ENCODE measurements at places on chromosomes 12 and 14.

- no peak for DNase-seq
Observed at GRCh38 chr12:32478858-32479725, 79.7 kb downstream of the FGD4 start.

DNA sequence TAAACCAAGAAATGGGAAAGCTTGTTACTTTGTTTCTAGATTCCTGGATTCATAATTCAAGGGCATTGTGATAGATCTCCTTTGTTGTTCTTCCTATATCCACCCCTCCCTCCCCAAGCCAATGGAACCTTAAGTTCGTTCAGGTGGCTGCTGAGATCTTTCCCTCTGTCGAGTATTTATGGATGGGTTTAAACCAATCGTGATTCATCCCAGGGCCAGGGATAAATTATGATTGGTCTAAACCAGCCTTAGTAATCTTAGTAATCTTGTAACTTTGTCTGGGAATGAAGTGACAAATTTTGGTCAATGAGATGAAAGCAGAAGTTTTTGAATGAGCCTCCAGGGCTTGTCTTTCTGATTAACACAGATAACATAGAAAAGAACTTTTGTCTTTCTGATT is 56.1 kb upstream of the PCED1B start:
- no peak for DNase-seq

DNA sequence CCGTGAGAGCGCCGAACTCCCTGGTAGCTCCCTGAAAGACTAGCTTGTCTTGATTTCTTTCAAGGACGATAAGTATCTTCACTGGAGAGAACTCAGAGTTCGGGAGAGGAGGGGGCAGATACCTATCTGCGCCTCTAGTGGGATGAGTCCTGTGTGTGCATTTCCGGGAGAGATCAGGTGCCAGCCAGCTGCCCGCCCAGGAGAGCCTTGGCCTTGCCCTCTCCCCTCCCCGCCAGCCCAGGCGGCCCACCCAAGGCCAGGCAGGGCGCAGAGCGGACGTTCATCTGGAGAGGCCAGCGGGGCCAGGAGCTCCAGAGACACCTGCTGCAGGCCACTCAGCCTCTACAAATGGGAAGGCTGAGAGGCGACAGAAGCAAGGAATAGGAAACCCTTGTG is 1.0 kb downstream of the CD9 start:
- DNase-seq, result no peak

- no peak for DNase-seq
Observed at GRCh38 chr14:80764496-80764895, 177.0 kb downstream of the CEP128 start.

GRCh38 chr14:69036757-69037506 is 57.8 kb upstream of the ACTN1 start:
- no peak for DNase-seq

DNA sequence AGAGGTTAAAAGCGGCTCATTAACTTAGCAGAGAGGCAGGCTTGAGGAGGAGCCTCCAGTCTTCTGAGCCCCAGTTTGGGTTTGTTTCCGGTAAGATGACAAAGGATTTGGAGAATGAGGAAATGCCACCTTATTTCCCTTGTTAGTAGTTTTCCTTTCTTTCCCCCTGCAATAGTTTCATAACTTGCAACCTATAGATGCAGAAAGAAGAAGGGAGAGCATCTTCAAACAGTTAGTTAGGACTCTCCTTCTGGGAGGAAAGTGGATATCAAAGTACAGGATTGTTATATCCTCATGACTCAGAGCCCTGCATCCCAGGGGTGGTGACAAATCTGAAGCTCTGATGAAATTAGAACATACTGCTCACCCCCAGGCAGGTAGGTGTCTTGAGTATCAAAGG is 180.7 kb upstream of the SLC38A2 start:
- no peak for DNase-seq

DNA sequence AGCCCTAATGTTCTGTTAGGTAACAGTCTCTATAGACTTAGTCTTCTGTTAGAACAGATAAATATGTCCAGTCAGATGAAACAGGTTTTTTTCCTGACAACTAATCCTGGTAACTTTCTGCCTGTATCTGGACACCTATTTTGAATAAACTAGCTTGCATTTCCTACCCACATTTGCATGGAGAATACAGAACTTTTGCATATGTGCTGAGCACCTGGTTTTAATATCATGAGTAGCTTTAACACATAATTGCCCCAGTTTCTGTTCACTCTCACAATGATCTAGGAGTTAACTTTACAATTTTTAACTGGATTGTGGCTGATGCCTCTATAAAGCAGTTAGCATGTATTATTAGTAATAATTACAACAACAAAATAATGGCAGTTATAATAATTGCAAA is 111.7 kb downstream of the KTN1 start:
- no peak for DNase-seq

DNA sequence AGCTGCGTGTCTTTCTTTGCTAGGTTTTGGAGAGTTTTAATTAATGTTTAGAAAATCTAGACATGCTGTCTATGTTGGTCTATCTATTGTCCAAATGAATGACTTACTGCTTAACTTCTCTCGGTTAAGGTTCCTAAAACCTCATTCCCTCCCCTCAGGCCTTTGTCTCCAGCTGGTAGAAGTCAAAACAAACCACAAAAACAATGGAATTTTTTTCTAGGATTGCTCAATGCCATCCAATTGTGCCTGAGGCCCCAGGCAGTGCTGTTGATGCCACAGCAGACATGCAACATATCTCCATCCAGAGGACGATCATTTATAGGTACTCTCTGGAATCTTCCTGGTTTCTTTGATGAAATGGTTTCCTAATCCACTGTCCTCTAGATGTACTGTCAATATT is 448.2 kb upstream of the TBX3 start:
- no peak for DNase-seq

DNA sequence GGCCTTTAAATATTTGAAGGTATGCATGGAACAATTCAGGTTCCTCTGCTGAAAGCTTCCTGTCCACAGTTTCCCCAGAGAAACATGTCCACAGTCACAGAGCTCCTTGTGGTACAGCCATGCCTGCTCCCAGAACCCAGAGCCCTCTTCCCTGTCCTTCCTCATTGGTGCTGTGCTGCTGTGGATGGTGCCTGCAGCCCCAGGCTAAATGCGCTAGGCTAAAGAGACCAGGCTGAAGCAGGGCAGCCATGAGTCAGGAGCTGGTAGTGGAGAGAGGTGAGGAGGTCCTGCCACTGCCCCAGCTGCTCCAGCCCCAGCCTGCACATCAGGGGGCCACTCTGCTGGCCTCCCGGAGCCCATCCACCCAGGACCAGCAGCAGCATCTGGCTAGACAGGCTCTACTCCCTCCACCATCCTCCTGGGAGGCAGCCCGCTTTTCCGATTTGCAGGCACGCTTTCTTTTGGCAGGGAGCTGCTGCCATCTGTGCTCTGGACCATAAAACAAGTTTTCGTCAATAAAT is 65.4 kb upstream of the DDX11 start:
- DNase-seq, result no peak

DNA sequence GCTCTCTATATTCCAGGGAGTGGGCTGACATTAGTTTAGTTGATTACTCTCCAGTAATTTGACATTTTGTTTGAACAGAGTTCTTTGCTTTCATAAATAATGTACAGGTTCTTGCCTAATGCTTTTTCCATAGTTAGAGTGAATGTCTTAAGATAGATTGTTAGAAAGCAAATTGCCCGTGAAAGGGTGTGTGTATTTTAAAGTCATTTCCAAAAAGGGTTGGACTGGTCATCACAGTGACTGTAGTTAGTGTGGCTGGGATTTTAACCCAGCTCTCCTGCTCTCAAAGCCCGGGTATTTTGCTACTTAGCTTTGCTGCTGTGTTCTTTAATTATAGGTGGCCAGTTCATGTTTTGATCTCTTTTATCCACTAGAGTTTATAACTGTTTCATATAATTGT is 74.2 kb downstream of the DNAH10 start:
- DNase-seq, result no peak

GRCh38 chr14:91843437-91843836 is 23.9 kb downstream of the TC2N start:
- no peak for DNase-seq

- no peak for DNase-seq
Observed at GRCh38 chr14:27528328-27528727, 930.5 kb upstream of the NOVA1 start.

DNA sequence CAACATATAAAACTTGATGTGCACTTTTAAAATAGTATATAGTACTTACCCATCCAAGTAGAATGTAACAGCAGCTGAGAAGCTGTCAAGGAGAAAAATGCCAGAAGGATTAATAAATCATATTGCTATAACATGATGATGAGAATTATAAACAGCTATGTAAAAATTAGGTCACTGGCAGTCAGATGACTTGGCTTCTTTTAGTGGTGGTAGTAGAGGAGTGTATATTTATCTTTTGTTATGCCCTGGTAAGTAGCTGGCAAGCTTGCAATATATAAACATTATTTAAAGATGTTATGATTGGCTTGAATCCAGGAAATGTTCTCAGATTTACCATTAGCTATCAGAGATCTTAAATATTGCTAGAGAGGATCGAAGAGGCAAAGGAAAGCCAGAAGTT is 471.0 kb upstream of the MGAT4C start:
- DNase-seq, result no peak

GRCh38 chr12:12930633-12931219 is 21.2 kb downstream of the GPRC5D start:
- no peak for DNase-seq

- no peak for DNase-seq
Observed at GRCh38 chr12:104276273-104277131, 27.0 kb upstream of the EID3 start.

DNA sequence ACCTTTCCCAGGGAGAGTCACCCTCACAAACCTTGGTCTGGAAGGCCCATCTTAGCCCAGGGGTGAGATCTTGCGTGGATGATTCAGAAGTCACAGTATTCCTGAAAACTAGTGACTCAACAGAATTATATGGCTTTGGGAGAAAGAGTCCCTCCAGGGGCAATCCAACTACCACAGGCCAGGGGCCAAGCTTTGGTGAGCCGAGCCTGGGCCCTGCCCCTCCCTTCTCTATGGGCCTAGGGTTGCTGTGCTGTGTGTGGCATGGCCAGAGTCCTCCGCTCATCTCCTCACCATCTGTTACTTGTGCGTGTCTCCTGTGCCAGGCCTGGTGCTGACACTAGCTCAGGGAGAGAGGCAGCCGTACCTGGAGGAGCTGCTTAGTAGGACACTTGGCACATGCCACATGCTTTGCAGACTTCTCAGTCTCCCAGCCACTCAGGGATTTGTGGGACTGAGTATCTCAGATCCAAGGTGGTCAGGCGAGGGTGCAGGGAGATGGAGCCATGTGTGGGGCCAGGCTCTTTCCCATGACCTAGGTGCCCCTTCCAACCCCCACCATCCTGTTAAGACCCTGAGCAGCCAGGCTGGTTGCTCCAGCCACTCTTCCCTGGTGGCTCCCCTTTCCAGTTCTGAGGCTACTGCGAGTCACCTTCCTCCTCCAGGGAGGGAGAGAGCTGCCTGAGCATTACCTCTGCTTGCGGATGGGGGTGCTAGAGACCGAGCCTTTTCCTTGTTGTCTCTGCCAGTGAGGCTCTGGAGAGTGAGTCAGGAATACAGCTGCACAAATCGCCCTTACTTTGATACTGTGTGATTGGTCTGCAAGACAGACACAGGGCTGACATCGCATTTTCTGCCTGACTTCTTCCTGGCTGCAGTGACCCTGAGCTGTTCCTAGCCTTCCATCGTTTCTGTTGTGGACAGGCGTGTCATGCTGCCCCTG is 94.1 kb downstream of the SLC25A47 start:
- no peak for DNase-seq

GRCh38 chr14:77206261-77206824 is 24.7 kb downstream of the TMEM63C start:
- no peak for DNase-seq

DNA sequence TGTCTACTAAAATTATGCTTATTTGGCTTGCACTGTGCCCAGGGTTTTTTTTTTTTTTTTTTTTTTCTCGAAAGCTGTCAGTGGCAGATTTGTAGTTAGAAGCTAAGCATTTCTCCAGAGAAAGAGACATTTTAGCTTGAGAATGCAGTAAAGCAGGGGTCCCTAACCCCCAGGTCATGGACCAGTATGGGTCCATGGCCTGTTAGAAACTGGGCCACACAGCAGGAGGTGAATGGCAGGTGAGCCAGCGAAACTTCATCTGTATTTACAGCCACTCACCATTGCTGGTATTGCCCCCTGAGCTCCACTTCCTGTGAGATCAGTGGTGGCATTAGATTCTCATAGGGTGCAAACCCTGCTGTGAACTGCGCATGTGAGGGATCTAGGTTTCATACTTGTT is 73.7 kb downstream of the TMTC2 start:
- no peak for DNase-seq

GRCh38 chr12:97943359-97943758 is 480.8 kb downstream of the RMST start:
- no peak for DNase-seq

DNA sequence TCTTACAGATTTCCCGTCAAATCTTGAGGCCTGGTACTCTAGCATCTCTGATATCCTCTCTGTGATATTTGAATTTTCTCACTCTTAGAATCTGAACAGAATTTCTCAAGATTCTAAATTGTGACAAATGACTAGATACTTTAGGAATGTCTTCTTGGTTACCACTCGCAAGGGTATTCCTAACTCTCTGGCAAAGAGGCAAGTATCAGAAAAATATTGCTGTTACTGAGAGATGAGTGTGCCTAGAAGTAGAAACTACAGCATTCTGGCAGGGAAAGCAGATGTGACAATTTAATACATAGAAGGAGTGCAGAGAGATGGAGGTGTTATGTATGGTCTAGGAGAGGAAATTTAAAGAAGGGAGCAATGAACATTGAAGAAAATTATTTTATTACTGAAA is 467.8 kb downstream of the LRIG3 start:
- no peak for DNase-seq

DNA sequence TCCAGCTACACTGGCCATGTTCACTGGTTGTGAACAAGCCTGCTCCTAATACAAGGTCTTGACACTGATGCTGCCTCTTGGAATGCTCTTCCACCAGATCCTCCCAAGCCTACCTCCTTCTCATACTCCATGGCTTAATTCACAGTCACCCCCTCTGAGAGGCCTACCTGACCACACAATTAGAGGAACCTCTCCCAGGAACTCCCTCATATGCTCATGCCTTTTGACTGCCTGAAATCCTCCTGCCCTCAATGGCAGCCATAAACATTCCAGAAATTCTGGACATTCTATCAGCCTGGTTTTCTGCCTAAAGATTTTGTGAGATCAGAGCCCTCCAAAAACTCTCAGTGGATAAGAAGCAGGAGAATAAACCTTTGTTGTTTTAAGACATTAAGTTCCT is 340.2 kb downstream of the C12orf75 start:
- no peak for DNase-seq

DNA sequence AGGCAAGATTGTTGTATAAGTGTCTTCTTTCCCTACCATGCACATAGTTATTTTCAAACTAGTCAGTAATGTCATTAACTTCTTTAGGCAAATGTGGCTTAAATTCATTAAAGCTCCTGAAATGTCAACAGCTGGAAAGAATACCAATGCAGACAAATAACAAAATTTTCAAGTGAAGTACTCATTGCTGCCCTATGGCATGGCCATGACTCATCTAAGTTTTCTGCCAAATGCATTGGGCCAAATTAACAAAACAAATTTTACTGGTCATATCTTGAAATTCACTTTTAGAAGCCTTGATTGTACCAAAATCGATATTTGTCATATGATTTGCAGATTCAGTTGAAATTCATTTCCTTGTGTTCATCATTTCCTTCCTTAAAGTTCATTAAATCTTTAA is 915.9 kb downstream of the SLC6A15 start:
- no peak for DNase-seq
